Breast epithelium (tissue), 4 donors: ENCODE measurements at places on chromosomes 2 and 18. TPM values are rescaled to one million over a fixed set of nuclear protein-coding genes. Genes with fewer than 3 reads are reported as not detected.

IL1R2 gene
- 8.2 TPM for total RNA-seq

- H3K27me3 ChIP-seq, result no peaks in the 10 kb centered on the region
- H3K27ac ChIP-seq, result no peak overlapping the region
- DNase-seq, result no peak
These were observed 63.5 kb downstream of the HDAC4 start for GRCh38 chr2:239337122-239337876.

GATA6 gene
- total RNA-seq, result 3.0 TPM

SERPINB4 gene
- not detected for total RNA-seq

- no peak overlapping the region for H3K27ac ChIP-seq
- DNase-seq, result no peak
- no peaks in the 10 kb centered on the region for H3K36me3 ChIP-seq
- no peaks in the 10 kb centered on the region for H3K4me1 ChIP-seq
These were observed 62.7 kb downstream of the FAM168B start for GRCh38 chr2:131030478-131030971.

DNA sequence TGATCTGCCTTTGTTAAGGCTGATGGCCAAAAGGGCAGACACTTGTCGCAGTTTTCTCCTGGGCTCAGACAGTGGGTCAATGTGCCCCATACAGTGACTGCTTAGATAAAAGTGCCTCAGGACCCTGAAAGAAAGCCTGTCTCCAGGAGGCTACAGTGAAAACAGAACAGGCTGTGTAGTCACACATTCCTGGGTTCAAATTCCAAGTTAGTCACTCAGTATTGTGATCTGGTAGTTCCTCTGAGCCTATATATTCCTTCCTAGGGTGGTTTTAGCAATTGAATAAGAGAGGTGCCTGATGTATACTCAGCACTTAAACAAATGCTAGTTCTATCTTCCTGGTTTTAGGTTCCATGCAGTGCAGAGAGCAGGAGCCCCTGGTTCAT lies 54.4 kb downstream of the RPL37A start:
- H3K4me3 ChIP-seq, result no peak overlapping the region
- DNase-seq, result no peak
- no peaks in the 10 kb centered on the region for H3K4me1 ChIP-seq
- H3K36me3 ChIP-seq, result no peaks in the 10 kb centered on the region
- H3K27ac ChIP-seq, result peak overlapping the region; percentile 23

GRCh38 chr2:26335231-26335630 lies 10.7 kb upstream of the SELENOI start:
- H3K4me3 ChIP-seq, result no peak overlapping the region
- H3K27ac ChIP-seq, result no peak overlapping the region
- no peaks in the 10 kb centered on the region for H3K36me3 ChIP-seq

GRCh38 chr2:10771786-10772185 lies 40.8 kb downstream of the PDIA6 start:
- H3K27me3 ChIP-seq, result no peaks in the 10 kb centered on the region
- no peaks in the 10 kb centered on the region for H3K36me3 ChIP-seq
- no peak overlapping the region for H3K27ac ChIP-seq
- DNase-seq, result no peak
- no peak overlapping the region for H3K4me3 ChIP-seq

NT5C1B gene
- total RNA-seq, result not detected

DGUOK gene
- total RNA-seq, result 45.7 TPM

INPP5D gene
- total RNA-seq, result 20.0 TPM

DNA sequence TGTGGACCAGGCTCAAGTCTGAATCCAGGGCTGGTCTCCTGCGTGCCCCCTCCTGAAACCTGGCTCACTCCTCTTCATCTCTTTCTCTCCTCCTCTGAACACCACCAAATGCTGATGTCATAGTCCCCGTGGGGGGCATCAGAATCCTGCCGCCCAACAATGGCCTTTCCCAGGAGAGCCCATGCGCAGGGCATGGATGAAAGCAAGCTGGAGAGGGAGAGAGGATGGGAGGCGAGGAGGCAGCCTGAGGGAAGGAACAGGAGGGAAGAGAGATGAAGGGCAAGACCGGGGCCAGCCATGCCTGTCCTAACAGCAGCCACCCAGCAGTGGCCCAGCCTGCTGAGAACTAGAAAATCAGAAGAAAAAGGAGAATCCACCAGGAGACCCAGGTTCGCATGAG lies 22.3 kb upstream of the LPIN1 start:
- no peaks in the 10 kb centered on the region for H3K4me1 ChIP-seq
- no peak overlapping the region for H3K4me3 ChIP-seq
- no peak for DNase-seq
- H3K36me3 ChIP-seq, result no peaks in the 10 kb centered on the region
- no peak overlapping the region for H3K27ac ChIP-seq

DNA sequence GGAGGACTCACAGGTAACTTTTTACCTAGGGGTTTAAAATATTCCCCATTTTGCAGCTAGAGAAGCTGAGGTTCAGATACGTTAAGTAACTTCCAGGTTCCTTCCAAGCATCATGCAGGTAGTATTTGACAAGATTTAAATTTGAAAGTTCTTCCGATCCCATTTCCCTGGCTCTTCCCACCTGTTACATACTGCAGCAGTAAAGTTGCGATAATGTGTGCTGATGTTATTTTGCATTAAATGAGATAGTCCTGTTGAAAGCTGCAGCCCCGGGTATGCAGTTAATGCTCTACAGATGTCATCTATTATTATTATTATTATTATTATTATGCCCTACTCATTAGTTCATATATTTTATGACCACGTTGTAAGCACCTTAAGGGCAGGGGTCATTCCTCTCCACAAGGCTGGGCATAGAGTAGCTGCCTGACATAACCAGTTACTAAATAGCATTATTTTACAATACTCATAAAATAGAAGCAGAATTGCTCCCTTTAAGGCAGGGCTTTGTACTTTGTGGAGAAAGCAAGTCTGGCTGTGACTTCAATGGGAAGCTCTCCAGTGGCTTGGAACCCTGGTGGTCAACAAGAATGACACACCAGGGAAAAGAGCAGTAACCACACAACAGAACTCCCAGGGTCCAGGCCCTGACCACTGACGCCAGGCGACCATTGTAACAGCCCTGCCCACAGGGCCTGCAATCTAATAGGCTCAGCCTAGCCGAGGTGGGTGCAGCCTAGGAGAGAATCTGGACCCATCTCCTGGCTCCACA lies 112.0 kb upstream of the STPG4 start:
- DNase-seq, result no peak
- no peaks in the 10 kb centered on the region for H3K36me3 ChIP-seq
- no peaks in the 10 kb centered on the region for H3K4me1 ChIP-seq

GRCh38 chr2:85867556-85868292 lies 21.1 kb downstream of the ST3GAL5 start:
- H3K27me3 ChIP-seq, result no peaks in the 10 kb centered on the region
- no peak overlapping the region for H3K27ac ChIP-seq
- no peak for DNase-seq
- H3K4me1 ChIP-seq, result peaks cover 6% of the 10 kb centered on the region
